ENCODE measurements at places on chromosomes 4 and X.

DNA sequence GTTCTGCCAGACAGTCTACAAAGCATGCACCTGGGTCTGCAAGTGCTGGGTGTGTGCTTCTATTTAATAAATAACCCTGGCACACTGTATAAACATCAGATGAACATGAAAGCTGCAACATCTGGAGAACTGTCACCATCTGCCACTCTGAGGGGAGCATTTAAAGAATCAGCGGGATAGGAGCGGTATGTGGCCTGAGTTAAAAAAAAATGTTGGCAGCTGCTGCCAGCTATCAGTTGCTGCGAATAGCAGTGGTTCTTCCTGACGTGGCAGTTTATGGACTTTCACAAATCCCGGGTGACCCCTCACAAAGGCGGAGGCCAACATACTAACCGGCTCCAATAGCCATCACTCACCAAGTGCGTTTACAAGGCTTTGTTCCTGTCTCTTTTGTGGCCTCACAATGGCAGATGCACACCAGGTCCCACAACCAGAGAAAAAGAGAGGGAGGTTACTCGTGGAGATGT, 95.1 kb downstream of the RASL11B start:
- DNase-seq, result no peak

DNA sequence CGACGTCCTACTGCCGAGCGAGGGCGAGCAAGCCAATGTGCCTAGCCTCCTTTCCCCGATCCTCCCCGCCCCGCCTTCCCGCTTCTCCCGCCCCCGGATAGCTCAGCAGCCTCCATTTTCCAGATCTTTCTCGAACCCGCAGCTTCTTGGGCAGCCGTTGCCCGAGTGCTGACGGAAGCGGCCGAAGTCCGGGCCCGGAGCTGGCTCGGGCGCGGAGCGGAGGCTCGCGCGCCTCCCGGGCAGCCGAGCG, 172 bp upstream of the HSPA4L start:
- no peak for DNase-seq

GRCh38 chr4:161920304-161921052, 243.3 kb downstream of the FSTL5 start:
- DNase-seq, result no peak

DNA sequence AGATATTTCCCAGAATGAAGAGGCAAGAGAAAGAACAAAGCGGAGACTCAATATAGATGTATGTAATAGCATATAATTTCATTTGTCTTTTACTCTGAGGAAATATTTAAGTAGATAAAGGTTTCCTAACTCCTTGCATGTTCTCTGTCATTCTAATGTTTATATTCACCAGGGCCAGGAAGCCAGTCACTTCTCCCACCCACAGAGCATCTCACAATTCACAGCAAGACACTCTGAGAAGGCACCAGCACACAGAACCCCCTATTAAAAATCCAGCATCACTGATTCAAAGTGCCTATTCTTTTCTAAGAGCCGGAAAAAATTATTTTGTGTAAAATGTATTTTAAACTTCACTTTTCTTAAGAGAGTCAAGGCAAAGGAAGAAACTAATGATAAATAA, 927.1 kb downstream of the C4orf33 start:
- no peak for DNase-seq

DNA sequence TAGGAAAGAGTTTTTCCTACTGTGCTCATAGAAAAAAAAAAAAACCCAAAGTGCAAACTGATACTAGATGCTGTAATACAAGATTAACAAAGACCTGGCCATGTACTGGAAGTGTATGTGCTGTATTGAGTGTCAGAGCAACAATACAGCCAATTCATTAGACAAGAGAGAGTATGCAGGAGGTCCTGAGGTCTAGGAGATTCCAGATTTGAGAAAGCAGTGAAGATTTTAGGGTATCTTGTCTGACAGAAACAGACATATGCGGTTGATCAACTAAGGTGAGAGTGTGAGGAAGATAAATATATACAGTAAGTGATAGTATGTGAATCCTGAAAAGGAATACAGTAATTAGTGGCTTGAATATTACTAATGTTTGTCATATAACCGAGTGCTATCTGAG, 3.0 kb downstream of the GPR174 start:
- DNase-seq, result no peak

GRCh38 chrX:10749113-10749512, 128.7 kb upstream of the MID1 start:
- DNase-seq, result no peak

GRCh38 chr4:76993787-76994641, 44.5 kb downstream of the SEPTIN11 start:
- DNase-seq, result peak; percentile 70

DNA sequence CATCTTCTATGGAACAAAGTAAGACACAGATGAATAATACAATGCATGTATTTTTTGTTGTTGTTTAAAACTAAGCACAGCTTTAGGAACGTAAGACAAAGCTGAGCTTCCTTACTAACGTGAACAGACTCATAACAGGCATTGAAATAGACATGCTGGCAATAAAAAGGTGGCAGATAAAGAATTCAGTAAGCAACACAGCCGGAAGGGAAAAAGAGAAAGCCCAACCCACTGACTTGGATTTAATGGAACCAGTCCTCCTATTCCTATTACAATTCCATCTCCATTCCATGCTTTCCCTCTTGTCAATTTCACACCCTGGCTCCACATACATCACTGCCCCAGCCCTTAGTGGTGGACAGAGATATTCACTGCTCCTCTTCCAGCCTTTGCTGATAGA, 182.1 kb downstream of the NSUN7 start:
- DNase-seq, result no peak

DNA sequence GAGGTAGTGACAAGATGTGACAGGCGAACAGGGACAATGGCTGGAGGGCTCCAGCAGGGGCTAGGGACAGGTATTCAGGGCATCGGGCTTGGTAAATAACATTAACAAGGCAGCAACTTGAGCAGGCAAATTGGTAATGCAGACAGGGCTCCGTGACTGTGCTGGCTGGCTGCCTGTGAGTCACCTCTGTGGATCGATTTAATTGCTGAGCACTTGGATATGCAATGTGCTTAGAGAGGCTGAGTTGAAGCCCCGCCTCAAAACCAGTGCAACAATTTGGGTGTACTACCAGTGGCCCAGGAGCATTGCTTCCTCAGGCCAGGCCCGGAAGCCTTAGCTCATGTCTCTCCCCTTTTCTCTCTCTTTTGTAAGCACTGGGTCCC, 19.5 kb downstream of the CNGA2 start:
- DNase-seq, result no peak

GRCh38 chr4:18075823-18076433, 54.4 kb upstream of the LCORL start:
- DNase-seq, result peak; percentile 14

- no peak for DNase-seq
Observed at GRCh38 chr4:105683038-105683437, 25.5 kb downstream of the INTS12 start.

DNA sequence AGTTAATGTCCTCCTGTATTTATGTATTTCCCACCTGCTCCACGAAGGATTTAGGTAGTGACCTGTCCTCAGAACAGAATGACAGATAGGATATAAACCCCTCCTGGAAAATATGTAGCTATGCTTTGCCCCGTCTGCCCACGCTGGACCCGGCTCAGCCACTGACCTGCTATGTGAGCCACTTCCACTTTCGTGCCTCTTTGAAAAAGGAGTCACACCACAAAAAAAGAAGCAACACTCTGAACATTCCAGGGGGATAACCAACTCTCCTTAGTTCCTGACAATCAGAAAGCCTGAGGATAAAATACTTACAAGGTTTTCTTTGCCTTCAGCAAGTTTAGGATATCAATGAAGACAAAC, 11.1 kb downstream of the ACSL1 start:
- no peak for DNase-seq

DNA sequence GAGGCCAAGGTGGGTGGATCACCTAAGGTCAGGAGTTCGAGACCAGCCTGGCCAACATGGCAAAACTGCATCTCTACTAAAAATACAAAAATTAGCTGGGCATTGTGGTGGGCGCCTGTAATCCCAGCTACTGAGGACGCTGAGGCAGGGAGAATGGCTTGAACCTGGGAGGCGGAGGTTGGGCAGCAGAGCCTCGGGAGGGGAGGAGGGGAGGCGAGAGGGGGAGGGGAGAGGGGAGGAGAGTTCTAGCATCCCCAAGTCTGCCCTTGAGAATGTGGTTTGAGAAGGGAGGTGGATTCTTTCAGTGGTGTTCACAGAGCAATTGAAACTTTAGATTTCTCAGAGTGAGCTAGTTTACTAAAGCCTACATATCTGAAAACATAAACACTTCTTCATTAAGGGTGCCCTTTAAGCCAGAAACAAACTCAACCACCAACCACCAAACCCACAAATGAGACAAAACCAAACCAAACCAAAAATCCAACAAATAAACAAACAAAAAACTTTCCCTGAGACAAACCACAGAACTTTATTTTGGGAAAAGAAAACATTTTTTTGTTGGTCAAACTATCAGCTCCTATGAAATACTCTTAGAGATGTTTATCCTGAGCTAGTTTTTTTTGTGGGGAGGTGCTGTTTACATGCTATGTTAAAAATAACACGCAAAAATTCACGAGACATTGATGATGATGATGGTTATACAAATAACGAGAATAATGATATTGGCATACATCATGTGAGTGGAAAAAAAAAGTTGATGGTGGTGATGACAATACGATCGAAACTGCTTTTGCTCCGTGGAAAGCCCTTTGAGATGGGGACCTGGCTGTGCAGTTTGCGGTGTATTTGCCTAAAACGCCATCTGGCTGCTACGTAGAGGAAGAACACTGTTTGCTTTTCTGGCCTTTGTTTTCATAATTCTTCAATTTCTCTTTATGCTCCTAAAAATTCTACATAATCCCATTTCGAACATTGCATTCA, 98.2 kb upstream of the PRKX start:
- peak; percentile 59 for DNase-seq

GRCh38 chr4:145824463-145824862, 114.2 kb downstream of the ZNF827 start:
- no peak for DNase-seq

DNA sequence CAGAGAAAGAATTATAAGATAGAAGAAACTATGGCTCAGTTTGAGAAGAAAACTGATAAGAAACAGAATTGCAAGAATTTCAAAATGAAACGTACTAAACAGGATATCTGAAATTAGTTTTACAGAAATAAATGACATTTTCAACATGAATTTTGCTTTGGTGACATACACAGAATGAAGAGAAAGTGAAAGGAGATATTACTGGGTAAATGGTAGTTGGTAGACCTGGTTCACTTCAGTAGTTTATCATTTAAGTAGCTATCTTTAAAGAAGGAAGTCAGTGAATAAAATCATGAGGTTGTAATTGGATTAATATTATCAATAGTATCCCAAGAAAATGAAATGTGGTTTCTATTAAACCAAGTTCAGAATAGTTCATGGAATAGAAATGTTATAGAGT, 395.5 kb upstream of the SMIM31 start:
- DNase-seq, result no peak

GRCh38 chr4:37745946-37746345, 59.8 kb upstream of the RELL1 start:
- DNase-seq, result no peak

DNA sequence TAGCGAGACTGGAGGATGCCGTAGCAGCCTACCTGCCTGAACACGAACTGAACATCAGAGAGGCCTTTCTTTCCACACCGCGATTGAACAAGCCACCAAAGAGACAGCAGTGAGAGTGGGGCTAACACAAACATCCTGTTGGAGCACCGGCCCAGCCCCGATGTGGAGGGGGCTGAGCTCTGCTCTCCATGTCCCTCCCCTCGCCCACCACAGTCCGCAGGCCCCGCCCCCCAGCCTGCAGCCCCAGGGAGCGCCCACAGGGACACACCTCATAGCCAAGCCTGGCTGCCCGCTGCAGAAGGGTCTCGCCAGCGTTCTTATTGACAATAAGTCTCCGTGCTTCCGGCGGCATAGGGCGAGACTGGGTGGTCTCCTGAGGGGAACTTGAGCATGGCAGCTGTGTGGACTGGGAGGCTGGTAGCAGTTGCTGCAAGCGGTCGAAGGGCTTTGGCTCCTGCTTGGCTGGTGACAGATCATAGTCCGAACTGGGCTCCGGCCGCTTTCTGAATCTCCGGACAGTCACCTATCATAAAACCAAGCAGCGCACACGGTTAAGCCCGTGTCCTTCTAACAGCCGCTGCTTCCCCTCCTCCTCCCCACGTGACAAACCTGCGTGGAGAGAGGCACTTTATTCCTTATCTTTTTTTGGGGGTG, 35.8 kb downstream of the BCOR start:
- DNase-seq, result no peak

DNA sequence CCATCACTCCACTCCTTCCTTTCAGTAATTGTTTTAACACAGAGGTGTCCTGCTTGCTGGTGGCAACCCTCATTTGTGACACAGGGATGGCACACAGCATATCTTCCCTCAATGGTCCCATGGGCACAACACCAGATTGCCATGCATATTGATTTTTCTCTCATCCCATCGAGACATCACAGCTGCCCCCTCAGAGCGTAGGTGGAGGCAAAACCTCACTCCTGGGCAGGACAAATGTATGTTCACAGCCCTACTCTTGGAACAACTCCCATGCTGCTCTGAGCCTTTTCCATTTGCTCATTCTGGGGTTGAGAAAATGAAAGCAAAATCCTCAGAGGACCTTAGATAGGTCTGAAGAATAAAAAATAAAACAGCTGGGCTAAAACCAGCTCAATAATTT, 172.2 kb downstream of the GABRB1 start:
- DNase-seq, result no peak

DNA sequence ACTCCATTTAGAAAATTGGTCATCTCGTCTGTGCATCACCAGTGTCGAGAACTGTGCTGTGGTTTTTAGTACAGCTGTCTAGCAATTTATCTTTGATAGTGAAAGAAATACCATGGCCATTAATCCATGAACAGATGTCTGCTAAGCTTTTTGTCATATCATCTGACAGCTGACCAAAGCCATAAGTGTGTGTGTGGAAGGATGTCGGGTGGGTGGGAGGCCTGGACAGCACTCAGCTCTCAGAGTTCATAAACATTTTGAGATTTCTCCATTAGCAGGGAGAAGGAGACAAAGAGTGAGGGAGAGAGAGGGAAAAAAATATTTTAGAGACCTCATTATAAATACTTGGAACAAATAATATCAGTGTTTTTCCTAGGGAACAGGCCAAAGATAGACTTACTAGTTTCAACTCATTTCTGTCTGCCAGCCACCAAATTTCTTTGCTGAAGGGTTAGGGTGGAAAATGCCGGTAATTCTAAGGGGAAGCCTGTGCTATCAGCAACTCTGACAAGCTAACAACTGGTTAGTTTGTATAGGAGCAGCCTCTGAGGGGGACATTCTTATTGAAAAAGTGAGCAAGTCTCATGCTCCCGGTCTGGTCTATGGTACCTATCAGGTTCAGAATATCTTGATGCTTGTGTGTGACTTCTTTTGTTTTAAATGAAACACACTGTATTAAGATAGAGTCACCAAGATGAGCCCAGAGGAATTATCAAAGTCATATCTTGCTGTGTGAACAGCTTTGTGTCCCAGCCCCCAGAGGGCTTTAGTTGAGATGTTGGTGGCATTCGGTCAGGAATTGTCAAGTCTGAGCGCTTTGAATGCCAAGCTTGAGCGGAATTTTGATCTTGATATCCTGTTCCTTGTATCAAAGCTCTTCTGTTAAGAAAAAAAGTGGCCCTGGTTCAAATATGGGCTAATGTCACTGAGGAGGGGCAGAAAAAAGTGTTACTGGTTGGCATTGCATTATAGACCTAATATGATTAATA, 41.9 kb upstream of the PDLIM3 start:
- no peak for DNase-seq

- no peak for DNase-seq
Observed at GRCh38 chr4:8906991-8907595, 35.5 kb upstream of the HMX1 start.

Measured in CD4-positive, alpha-beta T cell treated with Interleukin-15 for 4 hours (primary cell).